GM10248 (cell line): ENCODE measurements at places on chromosomes 2 and 18.

DNA sequence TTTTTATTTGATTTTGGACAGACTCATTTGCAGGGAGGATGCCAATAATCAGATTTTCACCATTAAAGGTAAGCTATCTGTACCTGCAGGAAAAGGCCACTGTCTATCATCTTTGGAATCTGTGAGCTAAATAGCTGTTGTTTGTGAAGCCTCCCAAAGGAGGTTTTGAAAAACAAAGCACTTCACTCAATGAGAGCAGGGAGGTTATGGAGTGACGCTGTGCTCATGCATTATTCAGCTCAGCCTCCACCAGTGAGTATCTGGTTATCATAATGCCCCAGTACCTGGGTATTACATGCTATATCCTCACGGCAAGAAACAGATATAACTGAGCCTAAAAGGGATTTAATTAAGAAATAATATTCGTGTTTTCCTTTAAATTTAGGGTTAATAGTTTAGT, 189.6 kb upstream of the PIK3C3 start:
- DNase-seq = no peak

DNA sequence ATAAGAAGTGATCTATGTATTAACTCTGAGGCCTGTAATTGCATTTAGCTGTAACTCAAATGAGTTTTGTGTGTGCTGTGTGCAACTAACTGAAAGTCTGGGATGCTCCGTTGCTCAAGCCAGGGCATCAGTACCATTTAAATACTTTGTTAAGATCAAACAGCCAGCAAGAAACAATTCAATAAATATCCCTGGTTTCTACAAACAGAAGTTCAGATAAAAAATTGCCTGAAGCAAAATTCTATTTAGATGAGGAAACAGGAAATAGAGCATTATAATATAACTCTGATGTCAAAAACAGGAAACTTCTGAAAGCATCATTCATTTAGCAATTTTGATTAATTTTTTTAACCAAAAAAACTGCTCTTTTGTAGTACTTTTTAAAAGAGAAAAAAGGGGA, 18.9 kb upstream of the SLC38A11 start:
- no peak for DNase-seq

- DNase-seq = peak; percentile 36
Observed at GRCh38 chr2:8441986-8442385, 239.9 kb upstream of the ID2 start.

GRCh38 chr2:239000089-239000488, 152.2 kb downstream of the TWIST2 start:
- DNase-seq = no peak

- no peak for DNase-seq
Observed at GRCh38 chr2:233428438-233428837, 74.1 kb downstream of the DGKD start.

DNA sequence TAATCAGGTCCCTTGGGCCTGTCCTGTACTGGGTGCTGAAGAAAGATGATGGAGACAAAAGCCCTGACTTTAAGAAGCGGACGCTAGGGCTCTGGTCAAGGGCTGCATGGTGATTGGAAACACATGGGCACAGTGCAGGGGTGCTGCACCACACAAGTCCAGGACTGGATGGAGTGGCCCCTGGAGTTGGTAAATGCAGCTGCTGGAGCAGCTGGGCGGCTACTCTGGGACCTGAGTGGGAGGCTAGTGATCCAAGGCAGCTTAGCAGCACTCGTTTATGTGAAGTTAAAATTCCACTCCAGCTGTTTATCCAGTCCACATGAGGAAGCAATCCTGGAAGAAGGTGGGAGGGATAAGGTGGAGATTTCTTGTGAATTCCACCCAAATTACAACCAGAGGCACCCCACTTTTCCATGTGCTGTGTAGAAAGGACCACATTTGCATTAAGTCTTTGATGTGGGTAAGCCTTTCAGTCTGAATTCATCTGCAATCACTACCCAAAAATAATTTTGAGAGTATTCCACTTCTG, 24.9 kb downstream of the MERTK start:
- DNase-seq = no peak

DNA sequence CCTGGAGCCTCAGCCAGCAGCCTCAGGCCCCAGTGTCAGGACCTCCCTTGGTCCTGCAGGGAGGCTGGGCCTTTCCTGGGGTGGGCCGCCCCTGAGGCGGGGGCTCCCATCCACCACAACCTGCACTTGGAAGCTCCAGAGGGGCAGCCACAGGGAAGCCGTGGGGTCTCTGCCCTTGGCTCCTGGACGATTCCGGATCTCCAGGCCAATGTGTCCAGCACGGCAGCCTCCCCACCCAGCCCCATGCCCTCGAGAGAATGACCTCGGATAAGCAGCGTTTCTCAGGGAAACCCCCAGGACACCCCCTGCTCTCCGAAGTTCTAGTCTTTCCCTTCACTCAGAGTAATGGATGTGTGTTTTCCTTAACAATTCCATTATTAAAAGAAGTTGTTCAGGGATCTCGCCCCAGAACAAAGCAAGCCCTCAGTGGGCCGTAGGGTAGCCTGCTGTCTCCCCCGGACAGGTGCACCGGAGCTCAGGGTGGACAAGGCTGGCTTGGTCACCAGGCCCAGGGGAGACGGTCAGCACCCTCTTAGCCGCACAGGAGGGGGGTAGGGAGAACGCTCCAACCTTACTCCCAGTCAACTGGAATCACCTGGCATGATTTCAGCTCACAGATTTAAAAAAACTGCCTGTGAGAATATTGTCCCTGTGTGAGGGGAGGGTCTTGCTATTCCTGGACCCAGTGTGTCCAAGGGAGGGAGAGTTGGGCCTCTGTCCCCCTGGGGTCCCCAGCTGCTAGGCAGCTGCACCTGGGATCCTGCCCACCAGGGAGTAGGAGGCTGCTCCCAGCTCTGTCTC, 72.2 kb upstream of the OTOS start:
- no peak for DNase-seq

DNA sequence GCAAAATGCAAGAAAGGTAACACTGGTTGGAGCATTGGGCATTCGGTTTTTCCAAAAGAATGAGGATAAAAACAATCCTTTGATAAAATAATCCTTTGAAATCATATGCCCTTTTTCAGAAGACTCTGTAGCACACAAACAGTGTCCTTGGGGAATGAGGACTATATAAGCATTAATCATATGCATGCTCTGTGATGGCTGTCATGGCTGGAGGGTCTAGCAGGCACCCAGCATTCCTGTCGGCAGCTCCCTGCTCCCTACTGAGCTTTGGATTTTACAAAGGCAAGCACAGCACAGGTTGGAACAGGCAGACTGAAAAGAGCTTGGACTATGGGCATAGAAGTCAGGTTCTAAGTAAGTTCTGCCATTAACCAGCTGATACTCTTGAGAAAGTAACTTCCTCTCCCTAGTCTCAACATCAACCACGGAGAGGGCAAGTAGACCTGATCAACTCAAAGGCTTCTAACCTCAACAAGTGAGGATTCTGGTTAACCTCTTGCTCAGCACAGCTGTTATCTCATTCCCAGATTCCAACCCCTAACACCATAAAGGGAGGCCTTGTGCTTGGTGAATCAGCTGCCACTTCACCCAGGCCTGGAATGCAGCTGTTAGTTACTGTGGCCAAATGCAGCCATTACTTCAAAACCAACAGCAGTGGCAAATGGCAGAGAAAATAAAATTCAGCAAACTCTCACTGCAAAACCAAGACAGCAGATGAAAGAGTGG, 29.5 kb downstream of the GALNT14 start:
- DNase-seq = no peak

DNA sequence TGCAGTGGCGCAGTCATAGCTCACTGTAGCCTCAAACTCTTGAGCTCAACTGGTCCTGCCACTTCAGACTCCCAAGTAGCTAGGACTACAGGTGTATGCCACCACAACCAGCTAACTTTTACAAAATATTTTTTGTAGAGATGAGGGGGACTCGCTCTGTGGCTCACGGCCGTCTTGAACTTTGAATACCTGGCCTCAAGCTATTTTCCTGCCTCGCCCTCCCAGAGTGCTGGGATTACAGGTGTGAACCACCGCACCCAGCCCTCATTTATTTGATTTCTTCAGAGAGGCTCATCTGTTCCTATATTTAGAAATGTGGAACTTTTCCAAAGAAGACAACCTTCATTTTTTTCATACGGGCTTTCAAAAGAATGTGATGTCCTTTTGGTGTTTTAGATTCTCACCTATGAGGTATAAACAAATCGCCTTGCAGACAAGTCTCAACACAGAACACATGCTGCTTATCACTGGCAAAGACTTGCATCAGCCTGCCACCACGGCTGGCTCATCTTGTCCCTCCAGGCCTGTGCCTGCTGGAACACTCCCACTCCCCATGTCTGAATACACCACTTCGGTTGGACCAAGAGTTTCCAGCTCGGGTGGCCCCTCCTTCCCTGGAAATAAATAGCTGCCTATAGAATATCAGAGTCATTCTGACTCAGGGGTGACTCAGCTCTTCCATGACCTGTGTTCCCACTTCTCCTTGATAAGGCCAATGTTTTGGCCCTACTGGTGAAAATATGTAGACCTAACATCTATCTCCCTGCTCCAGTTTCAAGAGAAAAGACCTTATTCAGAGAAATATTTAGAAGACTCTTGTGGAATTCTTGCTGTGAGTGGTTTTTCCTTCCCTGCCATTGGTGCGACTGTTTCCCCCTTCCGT, 202.6 kb downstream of the TGIF1 start:
- no peak for DNase-seq

- no peak for DNase-seq
Observed at GRCh38 chr2:55107436-55107835, 57.2 kb upstream of the RTN4 start.

DNA sequence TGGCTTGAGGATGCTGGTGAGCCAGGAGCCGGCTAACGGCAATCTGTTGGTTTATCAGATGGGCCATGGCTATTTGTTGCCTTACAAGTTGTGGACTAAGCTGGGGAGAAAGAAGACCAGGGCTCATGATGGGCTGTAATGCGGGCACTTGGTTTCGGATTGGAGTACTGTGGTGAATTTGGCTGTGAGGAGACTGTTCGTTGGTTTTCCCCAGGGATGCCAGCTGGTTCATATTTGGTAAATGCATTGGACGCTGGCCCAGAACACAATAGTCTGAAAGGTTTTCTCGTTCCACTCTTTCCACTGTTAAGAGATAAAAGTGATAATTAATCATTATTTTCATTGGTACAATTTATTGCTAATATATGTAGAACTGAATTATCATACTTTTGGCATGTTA, 108.9 kb downstream of the SATB2 start:
- no peak for DNase-seq

- DNase-seq = no peak
Observed at GRCh38 chr2:75565472-75566462, 5.0 kb upstream of the EVA1A start.

DNA sequence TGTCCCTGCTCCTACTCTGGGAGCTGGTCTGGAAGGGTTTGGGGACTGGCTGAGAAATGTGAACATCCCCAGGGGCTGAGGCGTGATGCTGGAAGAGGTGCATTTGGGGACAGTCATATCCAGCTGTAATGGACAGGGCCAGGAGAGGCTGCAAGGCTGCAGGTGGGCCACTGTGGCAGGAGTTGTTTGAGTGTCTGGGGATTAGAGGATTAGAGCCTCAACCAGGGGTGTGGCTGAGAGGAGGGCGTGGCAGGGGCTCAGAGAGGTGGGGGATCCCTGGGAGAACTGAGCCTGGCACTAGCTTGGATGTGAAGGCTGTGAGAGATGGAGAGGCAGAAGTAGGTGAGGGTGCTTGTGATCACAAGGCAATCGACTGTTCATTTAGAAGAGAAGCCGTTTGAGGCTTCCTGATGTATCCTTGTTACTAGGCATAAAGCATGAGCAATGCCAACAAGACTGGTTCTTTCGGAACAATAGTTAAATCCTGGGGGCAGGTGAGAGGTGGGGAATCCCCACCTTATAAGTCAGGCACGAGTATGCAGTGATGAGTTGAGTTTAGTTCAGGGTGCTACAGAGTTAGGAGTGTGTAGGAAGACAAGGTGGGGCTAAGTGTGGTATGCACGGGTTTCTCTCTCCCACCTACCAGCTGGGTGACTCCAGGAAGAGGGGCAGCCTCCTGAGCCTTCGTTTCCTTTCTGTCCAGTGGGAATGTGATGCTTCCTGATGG, 31.9 kb downstream of the SH3RF3 start:
- DNase-seq = no peak

DNA sequence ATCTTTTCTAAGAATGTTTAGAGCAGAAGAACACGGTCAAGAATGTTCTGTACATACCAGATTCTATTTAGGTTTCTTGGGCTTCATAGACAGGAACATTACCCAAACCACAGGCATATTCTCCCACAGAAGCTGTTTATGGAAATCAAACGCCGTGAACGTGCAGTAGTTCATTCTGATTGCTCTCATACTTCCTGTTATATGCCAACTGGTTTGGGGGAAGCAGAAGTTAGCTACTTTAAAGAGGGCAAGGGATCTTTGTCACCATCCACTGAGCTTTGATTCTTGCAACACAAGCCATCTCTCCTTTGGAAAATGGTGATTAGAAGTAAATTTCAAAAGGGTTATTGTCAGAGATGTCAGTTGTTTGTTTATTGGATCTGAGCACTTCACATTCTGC, 182.2 kb upstream of the NRP2 start:
- no peak for DNase-seq

DNA sequence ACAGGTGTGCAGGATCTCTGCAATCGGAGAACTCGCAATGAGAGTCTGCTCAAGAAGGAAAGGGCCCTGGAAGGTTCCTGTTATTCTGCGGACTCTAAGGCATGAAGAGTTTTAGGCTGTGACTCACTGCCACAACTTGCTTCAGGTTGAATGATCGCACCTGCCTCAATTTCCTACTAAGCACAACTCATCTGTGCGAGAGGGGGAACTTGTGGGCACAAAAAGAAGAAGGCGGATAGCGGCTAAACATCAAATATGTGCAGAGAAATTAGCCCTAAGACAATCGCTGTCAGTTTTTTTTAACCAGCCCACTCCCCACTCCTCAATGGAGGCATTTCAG, 14.0 kb upstream of the CREG2 start:
- DNase-seq = no peak

- no peak for DNase-seq
Observed at GRCh38 chr18:41917181-41917580, 37.9 kb upstream of the PIK3C3 start.

DNA sequence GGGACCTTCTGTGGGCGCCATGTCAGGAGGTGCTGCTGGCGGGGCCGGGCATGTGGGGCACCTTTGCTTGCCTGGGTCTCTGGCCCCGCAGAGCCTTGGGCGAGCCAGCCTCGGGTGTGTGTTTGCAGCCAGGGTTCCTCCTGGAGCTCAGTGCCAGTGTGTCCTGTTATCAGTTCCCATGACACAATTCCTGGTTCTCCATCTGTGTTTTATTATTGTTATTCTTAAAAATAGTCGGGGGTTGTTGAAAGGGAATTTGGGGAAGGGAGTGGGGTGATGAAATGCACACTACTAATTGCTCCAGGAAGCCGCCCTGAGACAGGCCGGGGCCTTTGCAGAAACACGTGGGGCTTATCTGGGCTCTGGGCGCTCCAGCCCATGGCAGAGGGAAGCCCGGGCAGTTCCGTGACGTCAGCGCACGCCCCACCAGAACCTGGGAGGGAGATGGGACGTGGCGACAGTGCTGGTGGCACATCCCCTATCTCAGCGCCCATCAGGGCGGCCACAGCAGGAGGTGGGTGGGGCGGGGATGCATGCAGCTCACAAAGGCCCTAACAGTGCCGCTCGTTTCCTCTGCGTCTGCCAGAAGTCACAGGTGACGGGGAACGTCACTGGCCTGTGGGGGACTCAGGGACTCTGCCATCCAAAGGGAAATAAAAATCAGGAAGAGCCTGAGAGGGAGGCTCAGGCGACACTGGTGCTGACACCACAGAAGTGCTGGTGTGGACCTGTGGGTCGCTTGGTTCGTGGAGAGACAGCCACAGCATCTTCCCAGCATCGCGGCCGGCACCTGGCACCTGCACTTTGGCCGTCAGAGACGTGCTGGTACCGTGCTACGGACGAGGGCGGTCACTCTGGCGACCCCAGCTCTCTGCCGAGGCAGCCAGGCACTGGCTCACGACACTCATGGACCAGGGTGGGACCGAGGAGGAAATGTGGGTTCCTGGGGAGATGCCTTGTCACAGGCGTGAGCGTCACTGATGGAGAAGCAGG, 131.0 kb downstream of the NFATC1 start:
- no peak for DNase-seq
